Thymus (tissue), 14 donors: ENCODE measurements at places on chromosomes 5 and 9. TPM values are rescaled to one million over a fixed set of nuclear protein-coding genes. Genes with fewer than 3 reads are reported as not detected.

GRCh38 chr5:175707751-175708375 lies 50.0 kb downstream of the HRH2 start:
- DNase-seq: no peak

DNA sequence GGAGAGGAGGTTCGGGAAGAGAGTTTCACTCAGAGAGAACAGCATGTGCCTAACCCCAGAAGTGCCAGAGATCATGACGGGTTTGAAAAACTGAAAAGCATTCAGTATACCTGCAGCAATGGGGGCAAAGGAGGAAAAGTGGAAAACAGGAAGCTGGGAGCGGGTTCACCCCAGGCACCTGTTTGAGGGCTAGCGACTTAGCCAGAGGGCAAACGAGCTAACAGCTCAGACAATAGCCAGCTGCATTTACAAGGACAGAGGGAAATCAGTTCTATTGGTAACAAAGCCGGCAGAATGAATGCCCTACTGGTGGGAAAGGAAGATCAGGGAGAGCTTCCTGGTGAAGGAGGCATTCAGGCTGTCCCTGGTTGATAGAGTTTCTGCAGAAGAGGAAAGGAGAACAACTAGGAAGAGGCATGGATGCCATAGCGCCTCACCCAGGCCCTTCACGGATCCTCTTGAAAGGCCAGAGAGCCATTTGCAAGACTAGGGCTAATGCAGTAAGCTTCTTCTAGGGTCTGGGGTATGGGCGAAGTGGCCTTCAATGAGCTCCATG lies 141.7 kb upstream of the ADRA1B start:
- no peak for DNase-seq

DNA sequence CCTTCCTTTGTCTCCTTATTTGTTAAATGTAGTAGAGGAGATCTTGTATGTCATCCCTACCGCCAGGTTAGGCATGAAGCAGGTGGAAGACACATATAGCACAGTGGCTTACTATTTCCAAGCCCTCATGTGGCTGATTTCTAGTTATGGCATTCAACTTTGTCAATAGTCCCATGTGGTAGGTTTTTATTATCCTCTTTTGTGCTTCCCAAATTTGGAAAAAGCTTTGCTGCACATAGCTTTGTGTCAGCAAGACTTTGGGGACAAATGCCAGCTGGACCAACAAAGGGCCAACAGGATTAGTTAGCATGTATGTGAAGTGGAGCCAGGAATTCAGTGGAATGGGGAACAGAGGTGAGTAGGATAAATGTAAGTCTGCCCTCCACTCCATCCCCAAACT lies 276.3 kb downstream of the PSAT1 start:
- no peak for DNase-seq

DNA sequence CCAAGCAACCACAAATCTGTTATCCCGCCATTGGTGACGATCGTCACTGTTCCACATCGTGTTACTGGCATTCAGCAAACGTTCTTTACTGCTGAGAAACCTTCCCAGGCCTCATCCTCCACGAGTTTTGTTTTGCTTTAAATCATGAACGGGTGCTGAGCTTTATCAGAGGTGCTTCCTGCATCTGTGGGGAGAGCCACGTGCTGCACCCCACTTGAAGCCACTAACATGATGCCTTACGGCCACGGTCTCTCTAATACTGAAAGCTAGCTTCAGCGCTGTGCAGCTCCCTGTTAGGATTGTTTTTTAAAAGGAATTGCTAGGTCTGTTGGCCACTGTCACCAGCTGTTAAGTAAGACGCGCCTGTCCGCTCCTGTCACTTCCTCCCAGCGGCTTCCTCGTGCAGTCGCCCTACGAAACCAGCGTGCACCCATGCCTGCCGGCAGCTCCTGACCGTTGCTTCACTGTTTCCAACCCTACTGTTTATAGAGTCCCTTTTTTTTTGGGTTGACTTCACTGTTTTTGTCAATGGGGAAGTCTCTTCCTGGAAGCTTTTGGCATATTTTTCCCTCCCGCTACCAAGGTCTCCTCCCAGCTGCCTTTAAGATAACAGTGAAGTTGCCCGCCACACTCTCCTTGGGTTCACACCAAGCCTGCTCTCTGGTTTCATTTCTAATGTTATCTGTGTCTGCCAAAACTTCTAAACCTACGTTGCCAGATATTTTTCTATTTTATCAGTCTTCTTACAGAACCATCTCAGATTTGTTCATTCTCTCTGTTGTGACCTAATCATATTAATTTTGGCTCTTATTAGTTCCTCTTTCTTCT lies 20.3 kb downstream of the LPCAT1 start:
- DNase-seq: no peak

GRCh38 chr5:32258424-32258823 lies 54.3 kb downstream of the MTMR12 start:
- no peak for DNase-seq

DNA sequence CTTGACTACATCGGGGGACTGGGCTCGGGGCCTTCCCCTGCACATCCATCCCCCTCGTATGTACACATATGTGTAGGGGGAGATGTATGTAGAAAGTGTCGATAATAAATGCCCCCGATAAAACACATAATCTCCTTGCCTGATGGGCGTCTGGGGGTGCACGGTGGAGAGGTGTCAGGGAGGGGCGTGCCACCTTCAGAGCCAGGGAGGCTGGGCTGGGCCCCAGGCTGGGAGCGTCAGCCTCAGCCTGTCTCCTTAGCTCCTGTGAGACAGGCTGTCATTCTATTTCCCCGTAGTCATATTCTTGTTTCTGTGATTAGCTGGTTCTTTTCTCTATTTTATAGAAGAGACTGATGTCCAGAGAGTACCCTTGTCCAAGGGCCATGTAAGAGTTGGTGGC lies 4.7 kb upstream of the RXRA start:
- DNase-seq: no peak

DNA sequence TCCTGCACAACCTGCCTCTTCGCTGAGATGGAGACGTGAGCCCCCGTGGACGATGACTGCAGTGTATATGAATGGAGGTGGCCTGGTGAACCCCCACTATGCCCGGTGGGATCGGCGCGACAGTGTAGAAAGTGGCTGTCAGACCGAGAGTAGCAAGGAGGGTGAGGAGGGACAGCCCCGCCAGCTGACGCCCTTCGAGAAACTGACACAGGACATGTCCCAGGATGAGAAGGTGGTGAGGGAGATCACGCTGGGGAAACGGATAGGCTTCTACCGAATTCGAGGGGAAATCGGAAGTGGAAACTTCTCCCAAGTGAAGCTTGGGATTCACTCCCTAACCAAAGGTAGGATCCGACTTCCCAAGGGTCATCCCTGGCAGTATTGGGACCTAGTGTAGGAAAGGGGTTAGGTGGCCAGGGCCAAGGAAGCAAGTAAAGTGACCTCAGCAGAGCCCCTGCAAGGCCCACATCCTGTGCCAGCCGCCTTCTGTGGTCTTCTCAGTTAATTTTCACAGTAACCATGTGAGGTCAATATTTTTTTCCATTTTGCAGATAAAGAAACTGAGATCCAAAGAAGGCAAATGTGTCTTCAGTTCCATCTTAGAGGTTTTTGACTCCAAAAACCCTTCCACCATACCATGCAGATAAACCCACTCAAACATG lies 53.8 kb downstream of the NIM1K start:
- no peak for DNase-seq

DNA sequence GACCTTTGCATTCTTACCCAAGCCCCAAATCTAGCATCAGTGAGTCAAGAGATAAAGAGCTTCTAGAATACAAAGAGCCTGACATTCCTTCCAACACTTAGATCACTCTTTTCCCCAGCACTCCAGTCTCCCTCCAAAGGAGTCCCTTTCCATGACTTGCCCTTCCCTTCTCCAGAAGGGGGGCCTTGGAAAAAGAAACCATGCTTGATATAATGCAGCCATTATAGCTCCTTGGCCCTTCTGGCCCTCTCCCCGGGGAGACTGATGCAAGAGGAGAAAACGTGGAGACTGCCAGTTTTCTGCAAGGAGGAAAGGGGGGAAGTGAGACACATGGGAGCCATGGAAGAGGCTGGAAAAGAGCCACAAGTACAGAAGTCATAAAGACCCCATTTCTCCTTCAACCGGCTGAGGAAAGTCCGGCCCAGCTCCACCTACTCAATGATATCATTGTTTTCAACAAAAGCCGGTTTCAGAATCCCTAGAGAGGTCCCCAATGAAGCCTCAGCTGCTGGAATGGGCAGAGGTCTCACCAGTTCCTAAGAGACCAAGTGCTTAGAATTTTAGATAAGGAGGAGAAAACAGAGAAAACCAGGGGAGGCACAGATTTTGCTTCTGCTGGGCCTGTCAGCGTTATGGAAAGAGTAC lies 29.0 kb downstream of the ADAM19 start:
- no peak for DNase-seq

Gene SMIM33
- polyA plus RNA-seq: 0.05 TPM

Gene FAXDC2
- polyA plus RNA-seq: 17.6 TPM

Gene LCN15
- 0.43 TPM for polyA plus RNA-seq
